Thymus (tissue), 14 donors: ENCODE measurements at places on chromosomes 3 and 15.

DNA sequence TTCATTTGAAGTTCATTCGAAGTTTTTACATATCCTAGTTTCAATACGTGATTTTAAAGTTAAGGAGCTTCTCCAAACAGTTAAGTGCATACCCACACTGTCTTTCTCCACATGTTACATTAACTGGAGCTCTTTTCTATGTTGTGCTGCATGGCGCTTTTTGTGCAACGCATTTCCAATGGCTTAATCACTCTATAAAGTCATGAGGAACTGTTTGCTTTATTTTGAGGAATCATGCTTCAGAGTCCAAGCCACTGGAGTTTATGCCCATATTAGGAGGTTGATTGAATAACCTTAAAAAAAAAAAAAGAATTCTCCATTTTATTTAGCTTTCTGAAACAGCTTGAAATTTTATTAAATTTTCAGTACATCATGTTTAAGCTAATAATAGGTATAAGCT, 109.4 kb upstream of the MBNL1 start:
- no peak for DNase-seq

DNA sequence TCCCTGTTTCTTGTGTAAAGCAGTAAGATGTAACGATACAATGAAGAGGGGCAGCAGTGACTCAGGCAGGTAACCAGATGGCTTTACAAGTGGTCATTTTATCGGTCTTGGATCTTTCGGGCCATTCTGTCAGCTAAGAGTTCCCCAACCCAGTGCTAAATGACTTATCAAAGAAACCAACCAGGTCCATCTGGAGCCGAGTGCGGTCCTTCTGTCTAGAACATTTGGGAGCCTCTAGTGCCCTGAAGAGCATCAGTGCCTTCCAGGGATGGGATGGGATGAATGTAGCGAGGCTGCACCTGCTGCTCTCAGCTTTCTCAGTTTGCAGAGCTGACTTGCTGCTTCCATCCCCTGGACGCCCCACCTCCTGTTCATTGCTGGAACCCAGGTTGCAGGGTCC, 131.7 kb upstream of the AGBL1 start:
- no peak for DNase-seq

DNA sequence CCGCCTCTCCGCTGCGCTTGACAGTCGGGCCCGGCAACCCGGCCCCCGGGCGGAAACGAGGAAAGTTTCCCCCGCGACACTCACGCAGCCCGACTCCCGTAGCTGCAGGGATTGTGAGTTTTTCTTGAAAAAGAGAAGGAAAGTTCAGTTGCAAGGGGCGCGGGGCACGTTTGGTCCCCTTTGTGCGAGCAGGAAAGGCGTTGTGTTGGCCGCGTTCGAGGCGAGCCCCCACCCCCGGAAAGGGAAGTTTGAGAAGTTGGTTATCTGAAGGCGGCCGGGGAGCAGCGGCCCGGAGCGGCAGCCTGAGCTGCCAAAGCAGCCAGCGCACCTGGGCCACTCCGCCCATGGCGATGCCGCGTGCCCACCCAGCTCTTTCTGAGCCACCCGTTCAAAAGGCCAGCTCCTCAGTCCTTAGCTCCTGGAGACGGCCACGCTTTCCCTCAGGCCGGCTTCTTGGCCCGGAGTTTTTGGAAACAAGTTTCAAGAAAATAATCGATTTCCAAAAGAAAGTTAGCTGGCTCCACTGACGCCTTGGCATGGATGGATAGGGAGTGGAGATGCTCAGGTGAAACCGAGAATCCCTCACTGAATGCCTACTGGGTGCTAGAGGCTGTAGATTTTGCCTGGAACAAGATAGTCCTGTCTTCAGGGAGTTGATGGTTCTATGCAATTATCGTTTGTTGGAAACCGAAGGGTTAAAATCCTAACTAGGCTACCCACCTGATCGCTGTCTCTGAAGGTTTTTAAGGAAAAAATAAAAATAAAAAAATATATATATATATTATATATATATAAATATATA, 832 bp downstream of the TGFBR2 start:
- DNase-seq, result peak; percentile 84

DNA sequence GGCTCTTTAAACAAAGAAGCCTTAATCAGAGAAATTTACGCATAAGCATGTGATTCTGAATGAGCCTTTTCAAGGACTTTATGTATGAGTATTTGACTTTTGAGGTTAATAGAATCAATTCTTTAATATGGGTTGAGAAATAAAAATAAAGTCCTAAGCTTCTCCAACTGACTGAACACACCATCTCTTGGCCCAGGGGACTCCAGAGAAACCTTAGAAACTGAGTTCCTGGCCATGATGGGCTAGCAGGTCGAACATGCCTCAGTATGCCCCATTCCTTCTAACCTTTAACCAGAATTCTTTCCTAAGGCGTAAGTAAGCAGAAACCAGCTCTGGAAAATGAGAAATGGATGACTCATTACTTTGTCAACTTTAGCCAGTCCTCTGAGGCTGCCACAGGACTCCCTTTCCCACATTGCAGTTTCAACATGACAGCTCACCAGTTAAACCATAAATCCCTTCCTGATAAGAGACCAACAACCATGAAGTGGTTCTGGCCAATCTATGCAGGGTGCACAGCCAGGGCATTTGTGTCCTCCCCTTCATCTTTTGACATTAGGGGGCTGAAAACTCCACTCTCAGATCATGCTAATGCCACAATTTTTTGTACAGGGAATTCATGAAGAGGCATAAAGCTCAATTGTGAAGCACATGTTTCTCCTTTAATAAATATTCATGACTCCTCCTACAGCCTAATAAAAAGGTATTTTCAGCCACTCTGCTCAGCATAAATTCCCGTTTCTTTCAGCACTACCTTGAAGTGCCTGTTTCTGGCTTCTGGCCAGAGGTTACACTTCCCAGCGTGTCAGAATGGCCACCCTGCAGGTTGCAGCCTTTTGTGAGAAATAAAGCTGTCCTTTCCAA, 33.3 kb downstream of the TM4SF18 start:
- DNase-seq, result no peak

- no peak for DNase-seq
Observed at GRCh38 chr3:153614140-153614539, 452.1 kb downstream of the RAP2B start.

GRCh38 chr15:82835391-82835917, 26.0 kb downstream of the WHAMM start:
- DNase-seq, result no peak

- no peak for DNase-seq
Observed at GRCh38 chr3:150577855-150578254, 25.3 kb upstream of the SELENOT start.

- DNase-seq, result no peak
Observed at GRCh38 chr15:84863565-84864443, 20.7 kb upstream of the SLC28A1 start.

- no peak for DNase-seq
Observed at GRCh38 chr3:155602307-155602706, 142.6 kb downstream of the PLCH1 start.

DNA sequence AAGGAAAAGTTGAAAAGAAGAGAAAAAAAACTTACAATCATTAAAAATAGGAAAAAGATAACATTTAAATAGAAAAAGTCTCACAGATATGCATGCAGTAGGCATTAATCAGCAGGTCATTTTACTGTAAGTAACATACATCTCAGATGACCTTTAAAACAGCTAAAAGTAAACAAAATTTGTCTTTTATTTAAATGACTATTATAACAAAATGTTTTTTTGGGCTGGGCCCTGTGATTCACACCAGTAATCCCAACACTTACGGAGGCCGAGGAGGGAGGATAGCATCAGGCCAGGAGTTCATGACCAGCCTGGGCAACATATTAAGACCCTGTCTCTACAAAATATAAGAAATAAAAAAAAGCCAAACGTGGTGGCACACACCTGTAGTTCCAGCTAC, 14.7 kb downstream of the IQGAP1 start:
- DNase-seq, result no peak

- DNase-seq, result no peak
Observed at GRCh38 chr15:71748293-71748718, 62.0 kb upstream of the NR2E3 start.

- no peak for DNase-seq
Observed at GRCh38 chr3:173838644-173839043, 441.1 kb downstream of the NLGN1 start.

- DNase-seq, result no peak
Observed at GRCh38 chr3:146142757-146143156, 18.2 kb downstream of the PLOD2 start.

- DNase-seq, result no peak
Observed at GRCh38 chr15:68418611-68419161, 13.3 kb downstream of the ITGA11 start.

DNA sequence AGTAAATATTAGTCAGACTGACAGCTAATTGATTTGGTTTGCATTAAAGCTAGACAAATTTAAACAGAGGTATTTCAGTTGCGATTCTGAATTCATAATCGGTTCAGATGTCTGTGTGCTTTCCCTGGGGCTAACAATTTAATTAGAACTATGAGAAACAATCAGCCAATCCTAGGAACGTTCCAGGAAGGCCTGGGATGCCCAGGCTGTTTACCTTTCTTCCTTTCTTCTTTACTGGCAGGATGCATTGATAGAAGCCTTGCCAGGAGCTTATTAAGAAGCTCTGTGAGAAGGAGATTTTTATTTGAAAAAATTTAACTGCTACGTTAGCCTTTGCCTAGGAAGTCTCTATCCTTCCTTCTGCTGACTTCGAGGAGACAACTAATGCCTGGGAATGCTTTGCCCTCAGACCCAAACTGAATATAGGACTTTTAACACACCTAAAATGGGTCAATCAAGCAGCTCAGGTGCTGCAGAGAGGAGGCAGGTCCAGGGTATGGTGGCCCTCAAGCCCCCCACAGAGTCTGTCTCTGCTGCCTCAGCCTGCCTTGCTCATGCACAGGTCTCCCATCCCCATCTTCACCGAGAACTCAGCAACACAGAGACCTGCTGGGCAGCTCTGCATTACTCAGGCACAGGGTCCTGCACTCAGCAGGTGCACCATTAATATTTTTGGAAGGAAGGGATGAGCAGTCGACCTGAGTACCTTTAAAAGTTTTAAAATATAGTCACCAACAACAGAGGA, 48.5 kb downstream of the PCSK6 start:
- no peak for DNase-seq

DNA sequence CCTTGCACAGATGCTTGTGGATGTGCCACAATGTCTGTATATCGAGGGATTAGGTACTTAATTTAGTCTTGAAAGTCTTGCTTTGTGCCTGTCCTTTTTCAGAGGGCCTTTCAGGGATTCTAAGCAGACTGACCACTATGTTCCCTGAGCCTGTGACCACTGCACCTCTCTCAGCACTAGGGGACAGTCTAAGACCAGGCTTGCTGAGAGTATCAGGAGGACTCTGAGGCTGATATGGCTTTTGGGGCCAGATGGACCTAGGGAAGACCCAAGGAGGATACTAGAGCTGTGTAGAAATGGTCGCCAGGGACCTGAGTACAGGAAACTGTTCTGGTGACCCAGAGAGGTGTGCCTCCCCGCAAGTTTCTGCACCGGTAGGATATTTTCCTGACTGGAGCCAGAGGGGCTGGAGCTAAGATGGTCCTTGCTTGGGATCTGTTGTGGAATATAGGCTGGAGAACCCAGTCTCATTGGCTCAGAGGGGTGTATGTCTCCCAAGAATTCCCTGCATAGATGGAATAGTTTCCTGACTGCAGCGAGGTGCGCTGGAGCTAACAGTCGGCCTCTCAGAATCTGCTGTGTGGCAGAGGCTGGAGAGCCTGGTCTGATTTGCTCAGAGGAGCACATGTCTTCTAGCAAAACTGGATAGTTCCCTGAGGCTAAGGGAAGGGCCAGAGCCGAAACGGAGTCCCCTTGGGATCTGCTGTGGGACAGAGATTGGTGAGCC, 213.2 kb upstream of the DCBLD2 start:
- DNase-seq, result no peak
